HuH-7 (cell line): ENCODE measurements at places on chromosomes 5 and 9.
A peak's percentile ranks its signal among the peaks of the same experiment; 100 is the strongest.

DNA sequence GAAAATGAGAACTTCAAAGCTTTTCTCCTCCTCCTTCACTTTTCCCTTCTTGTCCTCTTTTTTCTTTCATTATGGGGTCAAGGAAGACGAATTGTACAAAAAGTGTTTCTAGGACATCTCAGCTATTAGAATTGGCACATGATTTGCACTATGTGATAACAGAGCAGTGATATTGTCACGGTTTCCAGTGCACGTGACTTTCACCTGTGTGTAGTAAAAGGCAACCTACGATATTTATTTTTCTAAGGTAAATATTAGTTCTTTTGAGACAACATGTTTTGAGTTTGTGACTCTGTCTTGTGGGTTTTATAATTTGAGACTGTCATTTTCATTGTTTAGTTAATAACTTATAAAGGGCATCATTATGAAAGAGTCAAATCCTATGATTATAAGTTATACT, 213.1 kb downstream of the PSAT1 start:
- no peak for DNase-seq

DNA sequence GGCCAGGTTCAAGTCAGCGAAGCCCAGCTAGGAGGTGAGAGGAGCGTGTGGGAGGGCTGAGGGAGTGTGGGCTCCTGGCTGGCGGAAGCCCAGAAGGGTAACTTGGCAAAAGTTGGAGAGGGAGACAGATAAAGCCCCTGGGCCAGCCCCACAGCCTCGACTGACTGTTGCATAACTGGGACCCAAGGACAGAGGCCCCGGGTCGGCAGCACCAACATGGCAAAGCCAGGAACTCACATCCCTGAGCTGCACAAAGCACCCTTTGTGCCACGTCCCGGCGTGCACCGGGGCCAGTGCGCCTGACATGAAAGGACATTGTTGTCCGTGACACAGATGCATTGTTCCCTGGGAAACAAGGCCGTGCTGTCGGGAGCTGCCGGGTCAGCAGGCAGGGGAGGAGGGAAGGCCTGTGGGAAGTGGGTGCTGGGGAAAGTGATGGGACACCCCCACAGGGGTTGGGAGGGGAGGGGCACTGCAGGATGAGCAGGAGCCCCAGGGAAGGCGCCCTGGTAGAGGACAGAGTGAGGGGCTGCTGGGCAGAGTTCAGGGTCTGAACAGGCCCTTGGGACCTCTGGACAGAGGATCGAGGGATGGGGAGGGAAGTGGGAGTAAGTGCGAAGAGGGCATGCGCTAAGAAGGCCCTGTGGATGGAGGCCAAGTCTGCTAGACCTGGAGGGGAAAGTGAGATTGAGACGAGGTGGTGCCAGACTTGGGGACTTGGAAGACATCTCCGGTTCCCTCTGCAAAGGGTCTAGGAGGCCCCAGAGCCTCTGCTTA, 13.0 kb upstream of the DPM2 start:
- DNase-seq, result peak; percentile 72

DNA sequence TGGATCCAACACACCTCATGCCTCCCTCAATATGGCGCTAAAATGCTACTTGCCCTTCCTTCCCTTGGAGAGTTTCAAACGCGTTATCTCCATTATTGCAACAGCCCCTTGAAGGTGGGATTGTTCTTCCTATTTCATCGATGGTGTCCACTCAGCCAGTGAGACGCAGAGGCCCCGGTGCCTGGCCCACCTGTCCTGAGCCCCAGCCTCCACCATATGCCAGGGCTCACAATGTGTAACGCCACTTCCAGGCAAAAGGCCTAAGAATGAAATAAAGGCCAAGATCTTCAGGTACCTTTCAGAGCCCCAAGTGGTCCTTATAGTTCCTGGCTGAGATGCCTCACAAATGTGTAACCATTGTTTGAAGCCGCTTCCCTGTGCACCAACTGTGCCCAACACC, 170.7 kb upstream of the PHYKPL start:
- no peak for DNase-seq

GRCh38 chr9:131361202-131361833, 32.6 kb upstream of the PRRC2B start:
- DNase-seq, result no peak

GRCh38 chr9:108163321-108164005, 673.9 kb upstream of the KLF4 start:
- no peak for DNase-seq

- DNase-seq, result no peak
Observed at GRCh38 chr5:96248131-96248530, 184.9 kb downstream of the PCSK1 start.
